ENCODE measurements at places on chromosomes 7 and 10.
A peak's percentile ranks its signal among the peaks of the same experiment; 100 is the strongest.

GRCh38 chr7:6419310-6419773 is 28.4 kb downstream of the DAGLB start:
- no peak for DNase-seq

- DNase-seq: no peak
These were observed 8.5 kb upstream of the TMEM270 start for GRCh38 chr7:73852500-73852899.

DNA sequence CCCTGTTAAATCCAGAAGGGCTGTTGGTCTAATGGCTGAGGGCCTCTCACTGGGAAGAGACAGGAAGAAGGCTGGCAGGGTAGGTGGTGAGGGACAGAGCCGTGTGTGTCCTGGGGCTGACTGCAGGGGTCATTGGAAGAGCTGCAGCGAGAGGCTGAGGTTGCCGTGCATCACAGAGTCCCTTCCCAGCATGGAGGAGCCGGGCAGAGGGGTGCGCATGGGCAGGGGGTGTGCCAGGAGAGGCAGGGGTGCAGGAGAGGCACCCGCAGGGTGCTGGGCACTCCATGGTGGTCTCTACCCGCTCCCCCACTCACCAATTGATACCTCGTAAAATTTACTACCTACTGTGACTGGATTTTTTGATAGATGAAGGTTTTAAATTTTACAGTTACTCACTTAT is 124.3 kb downstream of the ACTR3B start:
- DNase-seq: no peak

- peak; percentile 1 for DNase-seq
These were observed 224.4 kb downstream of the MAD1L1 start for GRCh38 chr7:2008101-2008935.

GRCh38 chr7:156942708-156943090 is 6.8 kb upstream of the NOM1 start:
- no peak for DNase-seq

- no peak for DNase-seq
These were observed 1.6 kb upstream of the SAMD9 start for GRCh38 chr7:93119191-93119905.

DNA sequence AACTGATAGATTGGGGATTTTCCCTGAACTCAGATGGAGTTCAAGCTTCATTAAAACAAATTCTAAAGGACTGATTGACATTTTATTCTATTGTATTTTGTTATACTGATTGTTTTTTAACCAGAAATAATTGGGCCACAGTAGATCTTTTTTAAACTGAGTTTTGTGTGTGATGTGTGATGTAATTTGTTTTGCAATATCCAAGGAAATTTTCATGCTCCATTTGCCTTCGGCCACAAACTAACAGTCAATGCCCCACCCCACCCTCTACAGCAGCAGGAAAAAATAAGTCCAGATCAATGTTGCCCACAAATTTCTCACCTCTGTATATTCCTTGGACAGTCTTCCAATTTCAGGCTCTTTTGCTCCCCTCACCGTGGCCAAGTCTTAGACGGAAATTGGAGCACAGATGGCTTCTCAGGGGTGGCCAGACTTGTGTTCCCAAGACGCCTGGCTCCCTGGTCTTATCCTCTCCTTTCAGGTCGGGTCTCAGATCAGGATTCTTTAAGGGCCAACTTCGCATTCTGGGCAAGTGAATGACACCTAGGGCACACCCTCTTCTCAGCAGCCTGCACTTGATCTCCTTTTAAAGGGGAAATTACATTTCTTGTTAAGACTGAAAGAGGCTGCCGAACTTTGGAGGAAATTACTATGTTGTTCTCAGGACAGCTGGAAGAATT is at the start of gene SVOPL:
Gene SVOPL (minus strand): TSS at position 506 of the 680 bp plus-strand sequence. CDS start 22,317 bp downstream, outside the sequence.
- no peak for DNase-seq

DNA sequence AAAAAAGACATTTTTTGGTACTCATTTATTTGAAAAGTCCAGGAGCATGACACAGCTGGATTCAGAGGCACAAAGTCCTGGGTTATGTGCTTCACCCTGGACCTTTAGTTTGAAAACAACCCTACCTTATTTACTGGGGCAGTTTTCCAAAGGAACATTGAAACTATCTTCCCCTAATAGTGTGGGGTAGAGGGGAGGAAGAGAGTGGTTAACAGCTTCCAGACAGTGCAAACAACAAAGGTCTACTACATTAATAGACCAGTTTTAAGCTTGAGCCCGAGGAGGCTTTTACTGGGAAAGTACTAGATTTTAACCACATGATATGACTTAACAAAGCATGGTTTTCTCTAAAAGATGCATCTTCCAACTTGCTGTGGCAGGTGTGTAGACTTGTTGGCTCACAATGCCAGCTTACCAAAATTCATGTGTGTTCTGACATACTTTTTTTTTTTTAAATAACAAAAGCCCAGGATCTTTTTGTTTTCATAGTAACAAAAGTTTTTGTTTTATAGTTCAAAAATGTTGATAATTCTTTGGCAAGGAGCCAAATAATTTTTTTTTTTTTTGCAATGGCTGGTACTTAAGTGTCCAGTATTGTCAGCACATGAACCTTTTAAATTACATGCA is 1.8 kb downstream of the GSTO1 start:
- DNase-seq: no peak

DNA sequence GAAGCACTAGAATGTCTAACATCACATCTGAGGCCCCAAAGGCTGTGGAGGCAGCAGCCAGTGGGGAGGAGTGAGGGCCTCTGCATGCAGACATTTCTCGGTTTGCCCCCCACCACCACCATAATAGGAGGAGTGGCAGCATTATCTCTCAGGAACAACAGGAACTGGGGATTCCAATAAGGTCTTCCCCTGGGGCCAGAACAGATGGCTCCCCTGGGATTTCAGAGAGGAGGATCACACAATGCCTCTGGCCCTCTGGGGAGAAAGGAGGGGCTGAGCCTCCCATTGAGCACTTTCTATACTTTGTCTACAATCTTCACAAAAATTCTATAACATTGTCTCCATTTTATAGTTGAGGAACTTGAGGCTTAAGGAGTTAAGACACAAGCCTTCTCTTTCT is 61.1 kb downstream of the GRID1 start:
- no peak for DNase-seq

GRCh38 chr7:140314573-140315480 is 83.5 kb downstream of the SLC37A3 start:
- no peak for DNase-seq

DNA sequence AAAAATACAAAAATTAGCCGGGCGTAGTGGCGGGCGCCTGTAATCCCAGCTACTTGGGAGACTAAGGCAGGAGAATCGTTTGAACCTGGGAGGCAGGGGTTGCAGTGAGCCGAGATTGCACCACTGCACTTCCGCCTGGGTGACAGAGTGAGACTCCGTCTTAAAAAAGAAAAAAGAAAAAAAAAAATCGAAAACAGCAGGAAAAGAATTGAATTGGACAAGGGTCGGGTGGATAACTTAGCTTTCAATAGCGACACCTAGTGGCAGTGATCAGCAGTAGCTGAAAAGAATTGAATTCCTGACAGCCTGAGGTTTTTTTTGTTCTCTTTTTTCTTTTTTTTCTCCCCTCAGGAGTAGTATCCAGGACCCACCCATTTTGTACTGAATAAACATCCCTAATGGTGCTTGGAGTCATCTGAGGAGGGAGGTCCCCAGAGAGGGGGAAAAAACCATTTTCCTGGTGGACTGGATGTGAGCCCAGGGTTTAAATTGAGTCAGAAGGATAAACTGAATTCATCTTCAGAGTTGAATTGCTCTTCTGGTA is 55.1 kb downstream of the CYCS start:
- DNase-seq: peak; percentile 61

DNA sequence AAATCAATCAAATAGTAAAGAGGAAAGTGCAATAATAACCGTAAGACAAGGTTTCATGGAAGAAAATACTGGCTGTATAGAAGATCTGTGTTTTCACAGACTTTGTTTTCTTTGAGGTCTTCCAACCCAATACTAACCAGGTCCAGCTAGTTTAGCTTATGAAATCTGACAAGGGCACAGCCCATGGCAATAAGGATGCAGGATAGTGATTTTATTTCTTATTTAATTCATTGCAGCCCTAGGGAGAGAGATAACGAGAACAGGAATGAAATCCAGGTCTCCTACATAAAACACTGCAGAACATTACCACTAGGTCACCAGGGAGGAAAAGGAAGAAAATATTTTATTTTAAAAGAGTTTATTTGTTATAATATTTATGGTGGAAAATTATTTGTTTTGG is 145.1 kb downstream of the DNAJC1 start:
- no peak for DNase-seq

DNA sequence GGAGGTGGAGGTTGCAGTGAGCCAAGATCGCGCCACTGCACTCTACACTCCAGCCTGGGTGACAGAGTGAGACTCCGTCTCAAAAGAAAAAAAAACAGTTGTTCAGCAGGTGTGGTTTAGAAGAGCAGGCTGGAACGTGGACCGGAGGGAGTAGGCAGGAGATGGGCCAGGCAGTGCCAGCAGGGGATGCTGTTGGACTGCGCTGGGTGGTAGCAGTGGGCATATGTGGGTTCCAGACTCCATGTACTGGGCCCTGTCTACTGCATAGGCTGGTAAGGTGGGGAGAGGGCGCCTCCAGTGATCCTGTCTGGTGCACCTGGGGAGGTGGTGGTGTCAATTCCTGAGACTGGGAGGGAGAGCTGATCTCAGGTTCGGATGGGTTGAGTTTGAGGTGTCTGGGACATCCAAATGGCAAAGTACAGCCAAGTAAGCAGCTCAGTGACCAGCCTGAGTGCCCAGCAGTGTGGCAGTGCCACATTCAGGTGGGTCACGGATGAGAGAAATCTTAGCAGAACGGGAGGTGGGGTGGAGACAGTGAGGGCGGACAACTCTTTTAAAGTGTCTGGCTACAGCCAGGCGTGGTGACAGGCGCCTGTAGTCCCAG is 25.9 kb downstream of the SFXN4 start:
- DNase-seq: peak; percentile 46

GRCh38 chr10:110457851-110458250 is 39.9 kb upstream of the DUSP5 start:
- DNase-seq: no peak

- DNase-seq: no peak
These were observed 124.2 kb downstream of the RGS10 start for GRCh38 chr10:119418362-119418761.

DNA sequence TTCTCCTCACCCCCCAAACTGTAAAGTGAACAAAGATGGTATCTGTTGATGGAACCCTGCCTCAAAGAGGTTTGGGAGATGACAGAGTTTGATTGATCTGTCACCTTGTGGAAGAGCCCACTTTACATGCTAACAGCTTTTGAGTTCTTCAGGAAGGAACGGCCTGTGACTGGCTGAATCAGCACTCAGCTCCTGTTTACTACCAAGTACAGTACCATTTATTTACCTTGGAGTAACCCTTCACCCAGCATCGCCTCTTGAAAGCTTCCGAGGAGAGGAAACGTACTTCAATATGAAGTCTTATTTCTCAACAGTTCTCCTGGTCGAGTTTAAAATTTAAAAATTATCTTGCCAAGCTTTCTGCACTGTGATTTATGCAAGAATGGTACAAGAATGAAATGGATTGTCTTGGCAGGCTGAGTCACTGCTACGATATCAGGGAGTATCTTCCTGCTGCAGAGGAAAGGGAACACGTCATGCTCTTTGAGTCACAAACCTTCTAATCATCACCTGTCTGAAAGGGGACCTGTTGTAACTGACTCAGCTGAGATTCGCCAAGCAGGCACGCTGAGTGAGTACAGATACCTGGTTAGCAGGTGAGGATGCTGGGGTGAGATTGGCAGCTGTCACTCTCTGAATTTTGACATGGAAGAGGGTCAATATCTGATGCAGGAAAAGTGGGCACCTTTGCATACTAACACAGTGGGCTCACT is 30.1 kb downstream of the KLF6 start:
- no peak for DNase-seq

- no peak for DNase-seq
These were observed 155.1 kb downstream of the GALNT11 start for GRCh38 chr7:152180587-152180986.

GRCh38 chr10:1667392-1667791 is 69.9 kb downstream of the ADARB2 start:
- DNase-seq: no peak

DNA sequence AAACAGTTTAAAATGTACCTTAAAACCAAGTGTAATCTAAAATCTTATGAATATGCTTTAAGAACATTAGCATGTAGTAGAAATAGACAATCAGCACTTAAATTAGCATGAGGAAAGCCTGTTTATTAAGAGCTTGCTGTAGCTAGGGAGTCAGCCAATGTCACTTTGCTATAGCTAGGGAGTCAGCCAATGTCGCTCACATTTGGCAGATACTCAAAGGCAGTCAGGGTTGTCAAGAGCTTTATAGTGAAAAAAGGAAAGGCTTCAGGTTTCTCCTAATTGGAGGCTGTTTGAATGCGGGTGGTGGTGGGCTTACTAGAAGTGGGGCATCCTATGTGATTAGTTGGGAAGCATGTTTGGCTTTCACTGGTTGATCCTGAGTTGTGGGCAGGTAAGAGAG is 226.2 kb upstream of the DGKB start:
- no peak for DNase-seq

DNA sequence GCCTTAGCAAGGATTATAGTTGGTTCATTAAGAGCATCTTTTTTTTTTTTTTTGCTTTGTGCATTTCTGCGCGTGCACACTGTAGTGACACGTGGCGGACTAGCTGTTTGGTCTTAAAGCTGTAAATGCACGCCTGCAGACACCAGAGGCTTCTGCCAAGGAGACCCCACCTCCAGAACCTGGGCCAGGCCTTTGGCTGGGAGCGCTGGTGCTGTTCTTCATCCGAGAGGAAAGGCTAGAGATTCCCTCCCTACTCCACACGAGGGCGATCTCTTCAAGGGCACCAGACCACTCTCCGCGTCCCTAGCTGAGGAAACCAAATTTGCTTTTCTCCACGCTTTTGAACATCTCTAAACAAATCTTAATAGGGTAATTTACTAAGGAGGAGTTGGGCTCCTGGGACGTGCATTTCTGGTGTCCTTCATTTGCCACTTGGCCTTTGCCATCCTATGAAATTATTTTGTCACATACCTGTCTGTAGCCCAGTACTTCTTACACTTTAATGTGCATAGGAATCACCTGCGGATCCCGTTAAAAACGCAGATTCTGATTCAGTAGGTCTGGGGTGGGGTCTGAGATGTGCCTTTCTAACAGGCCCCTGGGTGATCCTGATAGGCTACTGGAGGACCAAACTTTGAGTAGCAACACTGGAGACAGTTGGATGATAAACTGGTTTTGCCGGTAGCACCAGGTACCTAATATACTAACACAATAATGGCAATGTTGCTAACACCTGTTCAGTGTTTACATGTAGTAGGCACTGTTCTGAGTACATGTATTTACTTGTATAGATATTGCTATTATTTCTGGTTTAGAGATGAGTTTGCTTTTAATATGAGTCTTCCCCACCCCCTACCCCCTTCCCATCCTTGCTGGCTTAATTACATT is 1.3 kb upstream of the SLC26A5 start:
- peak; percentile 65 for DNase-seq

- DNase-seq: peak; percentile 18
These were observed 23.7 kb downstream of the RTKN2 start for GRCh38 chr10:62244785-62245467.

- DNase-seq: no peak
These were observed 67.1 kb downstream of the PRKAG2 start for GRCh38 chr7:151809864-151810170.

- no peak for DNase-seq
These were observed 696.4 kb downstream of the INHBA start for GRCh38 chr7:41006306-41006995.

- DNase-seq: peak; percentile 51
These were observed 975 bp downstream of the GLCCI1 start for GRCh38 chr7:7969306-7970236.

GRCh38 chr7:82665966-82666507 is 222.5 kb upstream of the CACNA2D1 start:
- no peak for DNase-seq

Data from nephron progenitor cell (in vitro differentiated cells).